Spleen (tissue), 13 donors: ENCODE measurements at places on chromosomes 4 and X.

DNA sequence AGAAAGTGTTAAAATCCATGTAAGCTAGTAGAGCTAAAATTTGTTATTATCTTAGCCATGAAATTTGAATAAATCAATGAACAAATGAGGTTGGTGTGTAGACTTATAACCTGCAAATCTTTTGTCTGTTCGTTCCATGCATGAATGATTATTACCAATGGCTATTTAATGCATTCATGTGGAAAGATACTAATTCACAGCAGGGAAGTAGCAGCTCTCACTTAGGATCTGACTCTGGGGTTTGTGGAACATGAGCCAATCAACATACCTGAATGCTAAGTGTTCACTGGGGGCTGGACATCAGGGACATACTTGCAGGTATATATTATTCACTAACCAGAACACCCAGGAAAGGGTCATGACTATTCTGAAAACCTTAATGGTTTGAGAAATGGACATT is 444.1 kb downstream of the STIM2 start:
- H3K36me3 ChIP-seq: no peaks in the 10 kb centered on the region
- H3K27me3 ChIP-seq: no peaks in the 10 kb centered on the region
- DNase-seq: no peak
- H3K27ac ChIP-seq: no peak overlapping the region
- H3K4me3 ChIP-seq: no peak overlapping the region
- no peaks in the 10 kb centered on the region for H3K4me1 ChIP-seq

DNA sequence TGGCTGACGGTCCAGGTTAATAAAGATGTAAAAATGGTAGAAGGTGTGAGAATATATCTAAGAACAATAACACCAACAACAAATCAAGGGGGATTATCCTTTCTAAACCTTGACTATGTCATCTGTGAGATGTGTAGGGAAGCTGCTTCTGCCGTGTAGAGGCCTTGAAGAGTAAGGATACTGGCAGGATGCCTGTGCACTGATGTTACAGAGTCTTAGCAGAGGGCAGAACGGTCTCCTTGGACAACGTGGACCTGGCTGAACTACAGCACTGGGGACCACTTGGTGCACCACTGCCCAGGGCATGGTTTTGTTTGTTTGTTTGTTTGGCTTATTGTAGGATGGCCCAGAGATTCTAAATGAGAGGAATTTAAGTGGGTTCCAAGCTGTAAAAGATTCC is 33.5 kb downstream of the GPAT3 start:
- no peaks in the 10 kb centered on the region for H3K4me1 ChIP-seq
- peak overlapping the region; percentile 67 for H3K27ac ChIP-seq

DNA sequence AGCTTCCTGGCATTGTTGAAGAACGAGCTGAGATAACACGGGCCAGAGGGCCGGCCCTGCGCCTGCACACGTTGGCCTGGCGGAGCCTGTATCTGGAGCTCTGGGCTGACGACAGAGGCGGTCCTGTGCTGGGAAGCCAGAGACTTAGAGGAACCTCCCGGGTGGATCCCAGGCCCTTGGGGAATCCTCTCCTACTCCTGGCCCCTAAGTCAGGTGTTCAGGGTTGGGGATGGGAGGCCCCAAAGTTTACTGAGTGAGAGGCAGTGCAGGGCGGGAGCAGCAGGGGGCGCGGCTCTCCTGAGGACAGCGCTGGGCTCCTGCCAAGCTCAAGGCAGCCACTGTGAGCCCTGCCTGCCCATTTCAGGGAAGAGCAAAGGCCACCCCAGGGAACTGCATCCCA is 2.5 kb upstream of the HTRA3 start:
- no peak for DNase-seq
- H3K27me3 ChIP-seq: peaks cover 53% of the 10 kb centered on the region

- no peaks in the 10 kb centered on the region for H3K36me3 ChIP-seq
- no peak for DNase-seq
- no peak overlapping the region for H3K27ac ChIP-seq
- H3K4me3 ChIP-seq: no peak overlapping the region
- no peaks in the 10 kb centered on the region for H3K4me1 ChIP-seq
- no peaks in the 10 kb centered on the region for H3K27me3 ChIP-seq
These were observed 17.9 kb upstream of the CDKN2AIP start for GRCh38 chr4:183426507-183426906.

DNA sequence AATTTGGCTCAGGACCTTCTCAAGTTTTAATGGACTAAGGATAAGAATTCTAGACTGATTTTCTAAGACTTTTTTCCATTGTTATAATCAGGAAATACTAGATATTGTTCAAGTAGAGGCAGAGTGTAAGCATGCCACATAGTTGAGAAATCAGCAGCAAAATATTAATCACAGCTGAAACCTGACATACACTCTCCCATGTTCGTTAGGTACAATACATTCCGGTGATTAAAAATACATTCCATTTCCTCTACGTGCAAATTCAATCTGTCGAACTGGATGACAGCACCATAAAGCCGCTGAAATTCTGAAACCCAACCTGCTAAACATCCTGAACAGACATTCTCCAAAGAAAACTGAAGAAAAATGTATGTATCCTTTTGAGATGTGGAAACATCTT is 587.6 kb upstream of the DIPK2B start:
- no peaks in the 10 kb centered on the region for H3K36me3 ChIP-seq
- DNase-seq: no peak
- no peak overlapping the region for H3K4me3 ChIP-seq
- H3K4me1 ChIP-seq: peaks cover 3% of the 10 kb centered on the region
- H3K27ac ChIP-seq: peak overlapping the region; percentile 23

DNA sequence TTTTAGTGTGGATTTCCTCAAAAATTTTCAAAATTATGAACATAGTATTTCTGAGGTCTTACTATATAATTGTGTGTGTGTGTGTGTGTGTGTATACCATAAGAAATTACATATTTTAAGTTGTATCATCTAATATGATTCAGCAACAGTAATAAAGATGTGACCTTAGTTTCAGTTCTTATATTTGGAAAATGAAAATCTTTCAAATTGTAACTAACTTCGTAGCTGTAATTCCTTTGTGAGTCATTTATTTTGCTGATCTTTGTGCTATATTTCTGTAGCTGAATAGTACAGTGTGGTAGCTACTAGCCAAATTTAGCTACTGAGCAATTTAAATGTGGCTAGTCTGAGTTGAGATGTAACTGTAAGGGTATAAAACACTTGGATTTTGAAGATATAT is 116.4 kb downstream of the RAP1GDS1 start:
- H3K4me3 ChIP-seq: no peak overlapping the region
- DNase-seq: no peak
- H3K27ac ChIP-seq: no peak overlapping the region
- H3K27me3 ChIP-seq: no peaks in the 10 kb centered on the region

- H3K36me3 ChIP-seq: no peaks in the 10 kb centered on the region
- no peak within 1 kb of the TSS for H3K27ac ChIP-seq
- peak; percentile 66 for DNase-seq
- peaks cover 22% of the 10 kb centered on the region for H3K27me3 ChIP-seq
These were observed at the start of gene NR0B1 for GRCh38 chrX:30309139-30309571. Gene NR0B1 (minus strand): TSS chrX:30309390. CDS start chrX:30309363, 27 bp downstream.

- H3K4me3 ChIP-seq: peak overlapping the region; percentile 41
- DNase-seq: peak; percentile 87
- peaks cover 5% of the 10 kb centered on the region for H3K27me3 ChIP-seq
- H3K36me3 ChIP-seq: no peaks in the 10 kb centered on the region
These were observed 2.2 kb downstream of the MAMLD1 start for GRCh38 chrX:150365051-150365989.

DNA sequence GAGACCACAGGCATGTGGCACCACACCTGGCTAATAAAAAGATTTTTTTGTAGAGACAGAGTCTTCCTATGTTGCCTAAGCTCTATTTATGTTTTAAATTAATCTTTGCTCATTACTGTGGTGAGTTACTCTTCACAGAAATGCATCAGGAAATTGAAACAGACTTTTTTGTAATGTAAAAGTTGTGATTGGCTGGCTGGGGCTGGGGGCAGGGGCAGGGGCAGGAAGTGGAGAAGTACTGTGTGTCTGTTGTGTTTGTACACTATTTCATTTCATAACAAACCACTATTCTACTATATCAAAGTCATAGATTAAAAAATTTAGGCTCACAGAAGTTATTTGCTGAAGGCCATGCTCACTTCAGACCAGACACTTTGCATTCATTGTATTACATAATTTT is 19.1 kb upstream of the ABRAXAS1 start:
- no peak for DNase-seq
- H3K27ac ChIP-seq: no peak overlapping the region
- peaks cover 10% of the 10 kb centered on the region for H3K4me1 ChIP-seq
- no peaks in the 10 kb centered on the region for H3K36me3 ChIP-seq
- H3K27me3 ChIP-seq: no peaks in the 10 kb centered on the region

- no peak for DNase-seq
- H3K27ac ChIP-seq: no peak overlapping the region
- no peak overlapping the region for H3K4me3 ChIP-seq
- no peaks in the 10 kb centered on the region for H3K36me3 ChIP-seq
- H3K4me1 ChIP-seq: no peaks in the 10 kb centered on the region
These were observed 169.3 kb downstream of the GC start for GRCh38 chr4:71614621-71615020.

DNA sequence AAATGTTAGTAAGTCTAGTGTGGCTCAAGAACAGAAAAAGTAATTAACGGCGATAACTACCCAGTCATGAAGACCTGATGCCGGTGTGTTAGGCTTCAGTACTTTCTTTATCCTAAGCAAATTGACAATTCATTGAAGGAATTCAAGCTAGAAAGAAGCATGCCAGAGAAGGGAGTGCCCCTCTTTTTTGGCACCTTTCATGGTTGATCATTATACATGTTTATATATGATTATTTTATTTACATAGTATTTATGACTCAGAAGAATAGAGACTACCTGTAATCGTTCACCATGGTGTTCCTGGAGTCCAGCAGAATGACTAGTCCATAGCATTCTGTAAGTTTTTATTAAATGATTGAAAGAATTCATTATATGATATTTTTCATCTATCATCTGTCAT is 548.3 kb upstream of the SLIT2 start:
- H3K27me3 ChIP-seq: no peaks in the 10 kb centered on the region
- H3K36me3 ChIP-seq: no peaks in the 10 kb centered on the region
- no peaks in the 10 kb centered on the region for H3K4me1 ChIP-seq
- H3K4me3 ChIP-seq: no peak overlapping the region
- DNase-seq: no peak

- H3K27ac ChIP-seq: no peak overlapping the region
- no peaks in the 10 kb centered on the region for H3K4me1 ChIP-seq
- peak; percentile 50 for DNase-seq
- no peaks in the 10 kb centered on the region for H3K27me3 ChIP-seq
- no peak overlapping the region for H3K4me3 ChIP-seq
- no peaks in the 10 kb centered on the region for H3K36me3 ChIP-seq
These were observed 7.2 kb upstream of the MRFAP1 start for GRCh38 chr4:6633091-6633906.

- DNase-seq: no peak
- H3K36me3 ChIP-seq: no peaks in the 10 kb centered on the region
- no peaks in the 10 kb centered on the region for H3K4me1 ChIP-seq
- no peak overlapping the region for H3K4me3 ChIP-seq
- no peaks in the 10 kb centered on the region for H3K27me3 ChIP-seq
- no peak overlapping the region for H3K27ac ChIP-seq
These were observed 338.1 kb downstream of the BCOR start for GRCh38 chrX:39759526-39760224.

DNA sequence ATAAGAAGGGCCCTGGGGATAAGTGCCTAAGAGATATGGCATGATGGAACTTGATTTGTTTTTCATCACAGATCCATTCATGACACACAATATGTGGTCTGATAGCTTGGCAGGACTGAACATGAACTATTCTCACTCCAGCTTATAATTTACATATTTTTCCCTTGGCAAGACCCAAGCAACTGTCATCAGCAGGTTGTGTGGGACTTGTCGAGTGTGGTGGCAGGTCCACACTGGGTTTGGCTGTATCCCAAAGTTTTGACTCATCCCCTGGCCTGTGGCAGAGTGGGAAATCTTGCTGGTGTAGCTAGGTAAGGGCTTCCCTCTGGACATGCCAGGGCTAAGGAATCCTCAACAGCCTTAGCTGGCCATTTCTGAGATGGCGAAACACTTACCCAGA is 81.0 kb upstream of the STIM2 start:
- no peaks in the 10 kb centered on the region for H3K4me1 ChIP-seq
- no peak overlapping the region for H3K4me3 ChIP-seq
- no peaks in the 10 kb centered on the region for H3K36me3 ChIP-seq
- no peak for DNase-seq

DNA sequence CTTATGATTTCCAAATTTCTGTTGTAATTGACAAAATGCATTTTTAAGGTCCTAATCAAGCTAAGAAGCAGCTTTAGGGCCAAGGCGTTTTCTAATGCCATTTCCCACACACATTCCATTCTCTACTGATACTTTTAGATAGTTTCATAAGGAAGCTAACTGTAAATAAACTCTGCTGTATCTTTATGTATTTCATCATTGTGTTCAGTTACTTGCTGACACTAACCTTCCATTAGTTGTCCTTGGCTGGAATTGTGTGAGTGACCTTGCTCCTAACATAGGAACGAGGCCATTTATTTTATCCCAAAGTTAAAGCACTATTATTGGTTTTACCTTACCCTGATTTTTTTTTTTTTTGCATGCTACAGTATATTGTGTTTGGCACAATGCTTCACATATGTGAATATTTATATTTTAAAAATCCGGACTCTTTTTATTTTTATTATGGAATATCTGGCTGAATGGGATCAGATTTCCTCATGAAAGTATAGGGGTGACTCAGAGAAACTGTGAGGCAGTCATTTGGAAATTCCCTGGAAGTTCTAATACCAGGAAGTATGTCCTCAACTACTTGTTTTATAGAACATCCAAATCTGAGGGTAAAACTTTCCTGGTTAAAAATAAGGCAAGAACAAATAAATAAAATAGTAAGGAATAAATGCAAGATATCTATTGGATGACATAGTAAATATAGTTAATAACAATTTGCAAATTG is 62.7 kb upstream of the SORBS2 start:
- no peaks in the 10 kb centered on the region for H3K27me3 ChIP-seq
- H3K27ac ChIP-seq: peak overlapping the region; percentile 62
- no peak overlapping the region for H3K4me3 ChIP-seq
- DNase-seq: no peak
- H3K36me3 ChIP-seq: no peaks in the 10 kb centered on the region

- H3K36me3 ChIP-seq: no peaks in the 10 kb centered on the region
- no peaks in the 10 kb centered on the region for H3K27me3 ChIP-seq
- no peak overlapping the region for H3K4me3 ChIP-seq
- H3K4me1 ChIP-seq: peaks cover 25% of the 10 kb centered on the region
- DNase-seq: no peak
These were observed 23.4 kb downstream of the ELF2 start for GRCh38 chr4:139153411-139154133.

- H3K4me3 ChIP-seq: no peak overlapping the region
- no peaks in the 10 kb centered on the region for H3K4me1 ChIP-seq
- no peak overlapping the region for H3K27ac ChIP-seq
These were observed 11.9 kb downstream of the HSD17B13 start for GRCh38 chr4:87310691-87311335.

DNA sequence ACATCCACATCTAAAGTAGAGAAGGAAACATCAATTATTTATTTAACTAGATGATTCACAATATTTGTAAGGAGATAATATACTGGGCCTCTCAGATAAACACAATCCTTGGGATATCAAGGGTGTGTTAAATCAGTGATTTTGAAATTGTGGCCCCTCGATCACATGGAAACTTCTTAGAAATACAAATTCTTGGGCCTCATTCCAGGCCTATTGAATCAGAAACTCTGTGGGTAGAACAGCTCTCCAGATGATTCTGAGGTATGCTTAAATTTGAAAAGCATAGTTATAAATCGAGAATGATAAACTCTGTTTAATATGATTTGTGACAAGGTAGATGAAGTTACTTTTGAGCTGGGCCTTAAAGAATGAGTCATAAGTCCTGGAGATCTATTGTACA is 64.3 kb upstream of the GPR174 start:
- no peak for DNase-seq
- no peak overlapping the region for H3K27ac ChIP-seq
- H3K27me3 ChIP-seq: no peaks in the 10 kb centered on the region
- no peaks in the 10 kb centered on the region for H3K4me1 ChIP-seq

- peaks cover 8% of the 10 kb centered on the region for H3K4me1 ChIP-seq
- H3K4me3 ChIP-seq: no peak overlapping the region
- no peak overlapping the region for H3K27ac ChIP-seq
- no peaks in the 10 kb centered on the region for H3K27me3 ChIP-seq
These were observed 86.7 kb upstream of the TRIM2 start for GRCh38 chr4:153117554-153117953.
